ENCODE measurements at places on chromosomes 4 and X.

DNA sequence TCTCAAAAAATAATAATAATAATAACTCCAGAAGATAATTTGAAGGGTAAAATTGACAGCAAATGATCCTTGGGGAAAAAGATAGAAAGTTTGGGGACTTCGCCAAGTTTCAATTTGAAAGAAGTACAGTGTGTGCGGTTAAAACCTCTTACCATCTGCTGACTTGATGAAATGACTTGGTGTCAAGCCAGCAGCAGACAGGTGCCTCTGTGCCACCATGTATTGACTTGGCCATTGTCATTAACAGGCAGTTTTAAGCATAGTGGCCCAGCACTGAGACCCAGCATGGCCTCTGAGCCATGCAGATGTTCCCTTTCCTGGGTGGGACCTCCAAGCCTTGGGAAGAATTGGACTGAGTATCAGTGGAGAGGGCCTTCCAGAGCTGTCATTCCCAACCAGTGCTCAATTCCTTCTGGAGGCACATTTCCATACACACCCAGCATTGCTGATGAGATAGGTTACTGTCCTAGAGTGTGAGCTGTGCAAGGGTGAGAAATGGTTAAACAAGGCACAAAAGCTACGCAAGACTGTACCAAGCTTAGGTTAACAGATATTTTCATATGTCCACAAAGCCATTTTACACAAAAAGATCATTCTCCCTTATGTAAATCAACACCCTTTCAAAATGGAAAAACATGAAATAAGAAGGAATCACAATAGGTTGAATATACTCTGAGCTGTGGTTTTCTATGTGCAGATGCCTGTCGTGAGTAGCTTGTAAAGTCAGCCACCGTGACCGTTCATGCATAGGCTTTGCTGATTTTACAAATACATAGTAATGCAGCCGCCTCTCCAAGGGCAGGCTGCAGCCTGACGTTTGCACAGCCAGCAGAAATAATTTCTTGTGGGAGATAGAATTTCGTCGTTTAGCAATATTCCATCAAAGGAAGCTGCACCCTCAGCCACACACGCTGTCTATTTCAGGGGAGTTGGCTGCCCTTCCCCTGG lies 59.4 kb upstream of the FBXW7 start:
- no peak for DNase-seq

- no peak for DNase-seq
These were observed 29.2 kb downstream of the SLAIN2 start for GRCh38 chr4:48370260-48371134.

- no peak for DNase-seq
These were observed 113.3 kb downstream of the LINC00632 start for GRCh38 chrX:140822861-140823260.

- no peak for DNase-seq
These were observed 611.8 kb downstream of the SPOCK3 start for GRCh38 chr4:166622425-166622977.

DNA sequence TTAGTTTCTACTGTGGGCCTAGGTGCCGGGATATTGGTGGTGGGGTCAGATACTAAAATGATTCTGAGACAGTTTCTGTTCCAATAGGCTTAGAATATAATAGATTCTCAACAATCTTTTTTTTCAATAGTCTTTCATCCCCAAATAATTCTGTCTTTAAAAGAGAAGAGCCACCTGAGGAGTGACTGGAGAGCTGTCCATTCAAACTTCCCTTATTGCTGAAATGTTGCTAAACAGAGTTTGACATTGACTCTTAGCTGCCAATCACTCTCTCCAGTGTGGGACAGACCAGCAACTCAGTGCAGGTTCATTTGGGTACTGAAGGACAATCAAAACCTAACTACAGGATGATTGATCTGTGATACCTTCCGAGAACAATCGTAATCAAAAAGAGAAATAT lies 12.4 kb upstream of the ADH7 start:
- DNase-seq = no peak

- DNase-seq = no peak
These were observed 31.4 kb upstream of the RELL1 start for GRCh38 chr4:37717576-37717975.

GRCh38 chrX:133188631-133189030 lies 29.5 kb downstream of the TFDP3 start:
- DNase-seq = no peak

DNA sequence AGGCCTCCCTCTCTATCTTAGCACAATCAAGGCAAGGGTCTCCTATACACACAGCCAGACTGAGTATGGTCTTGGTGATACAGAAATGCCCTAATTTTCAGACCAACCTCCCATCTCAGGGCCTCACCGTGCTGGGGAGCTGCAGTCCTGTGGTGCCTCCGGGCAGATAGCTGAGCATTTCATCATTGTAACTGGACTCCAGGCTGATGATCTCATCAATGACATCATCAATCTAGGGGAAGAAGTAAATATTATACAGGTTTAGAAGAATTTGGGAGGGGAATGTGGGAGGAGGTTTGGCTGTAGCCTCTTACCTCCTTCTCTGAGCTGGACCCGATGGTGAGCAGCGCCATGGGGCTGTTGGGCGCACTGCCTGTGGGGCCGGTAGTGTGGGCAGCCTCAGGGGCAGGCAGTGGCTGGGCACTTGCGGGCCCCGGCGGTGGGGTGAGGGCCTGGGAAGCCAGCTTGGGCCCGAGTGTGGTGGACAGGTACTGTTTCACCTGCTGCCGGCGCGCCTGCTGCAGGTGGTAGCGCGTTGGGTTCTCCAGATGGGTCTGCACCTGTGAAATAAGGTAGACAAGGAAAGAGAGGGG lies 5.2 kb downstream of the TFE3 start:
- DNase-seq = no peak

GRCh38 chrX:107747596-107748161 lies 27.9 kb downstream of the TSC22D3 start:
- no peak for DNase-seq

DNA sequence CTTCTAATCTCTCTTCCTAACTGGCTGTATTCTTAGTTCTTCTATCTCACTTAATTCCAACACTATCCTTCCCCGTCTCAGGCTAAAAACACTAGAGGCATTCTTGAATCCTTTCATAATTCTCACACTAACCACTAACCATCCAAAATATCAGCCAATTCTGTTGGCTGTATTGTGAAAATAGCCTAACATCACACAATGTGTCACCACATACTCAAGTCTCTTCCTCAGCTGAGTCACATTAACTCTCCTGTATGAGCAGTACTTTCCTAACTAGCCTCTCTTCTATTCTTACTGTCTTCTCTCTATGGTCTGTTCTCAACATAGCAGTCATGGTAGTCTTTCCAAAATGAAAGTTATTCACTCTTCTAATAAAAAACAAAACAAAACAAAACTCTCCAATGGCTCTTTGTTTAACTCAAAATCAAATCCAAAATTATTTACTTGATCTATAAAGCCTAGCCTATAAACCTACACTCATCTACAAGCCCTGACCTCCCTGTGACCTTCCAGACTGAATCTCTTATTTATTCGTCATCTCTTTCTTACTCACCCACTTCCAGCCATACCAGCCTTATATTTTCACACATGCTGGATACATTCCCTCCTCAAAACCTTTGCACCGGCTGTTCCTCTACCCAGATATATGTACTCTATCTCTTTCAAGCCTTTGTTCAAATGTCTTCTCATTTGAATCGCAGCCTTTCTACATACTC lies 445.9 kb downstream of the TLL1 start:
- DNase-seq = no peak

GRCh38 chr4:74671080-74671698 lies 123.1 kb downstream of the BTC start:
- peak; percentile 77 for DNase-seq
